ENCODE measurements at places on chromosomes 2 and 18. TPM values are rescaled to one million over a fixed set of nuclear protein-coding genes. Genes with fewer than 3 reads are reported as not detected.

DNA sequence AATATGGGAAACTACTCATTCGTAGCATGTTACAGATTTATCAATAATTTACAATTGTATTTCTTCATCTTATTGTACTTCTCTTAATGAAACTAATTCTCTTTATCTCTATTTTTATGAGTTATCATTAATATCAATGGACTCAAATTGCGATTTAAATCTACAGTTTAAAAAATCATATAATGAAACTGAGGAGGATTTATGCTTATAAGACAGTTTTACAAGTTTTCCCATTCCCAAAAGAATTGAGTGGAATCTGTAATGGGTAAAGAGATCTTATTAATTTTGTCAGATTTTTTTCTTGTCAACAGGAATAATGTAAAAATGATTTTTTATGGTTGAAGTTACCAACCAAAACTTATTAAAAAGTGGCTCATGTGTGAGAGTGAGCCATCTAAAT, 468.0 kb downstream of the METTL4 start:
- DNase-seq, result no peak

The SLC19A3 gene
- polyA plus RNA-seq, result 0.35 TPM

DNA sequence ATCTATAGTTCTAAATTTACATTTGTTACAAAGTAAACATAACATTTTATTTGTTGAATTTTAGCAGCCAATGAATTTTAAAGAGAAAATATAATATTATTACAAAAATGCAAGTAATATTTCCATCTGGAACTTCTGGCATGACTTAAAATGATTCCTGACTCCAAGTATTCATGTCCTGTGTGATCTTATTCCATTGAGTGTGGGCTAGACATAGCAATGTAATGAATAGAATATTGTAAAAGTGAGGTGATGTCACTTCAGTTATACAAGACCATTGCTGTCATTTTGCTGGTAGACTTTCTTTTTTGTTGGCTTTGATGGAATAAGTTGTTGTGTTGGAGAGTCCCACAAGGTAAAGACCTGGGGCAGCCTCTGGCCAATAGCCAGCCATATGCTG, 912.2 kb upstream of the PIK3C3 start:
- no peak for DNase-seq

DNA sequence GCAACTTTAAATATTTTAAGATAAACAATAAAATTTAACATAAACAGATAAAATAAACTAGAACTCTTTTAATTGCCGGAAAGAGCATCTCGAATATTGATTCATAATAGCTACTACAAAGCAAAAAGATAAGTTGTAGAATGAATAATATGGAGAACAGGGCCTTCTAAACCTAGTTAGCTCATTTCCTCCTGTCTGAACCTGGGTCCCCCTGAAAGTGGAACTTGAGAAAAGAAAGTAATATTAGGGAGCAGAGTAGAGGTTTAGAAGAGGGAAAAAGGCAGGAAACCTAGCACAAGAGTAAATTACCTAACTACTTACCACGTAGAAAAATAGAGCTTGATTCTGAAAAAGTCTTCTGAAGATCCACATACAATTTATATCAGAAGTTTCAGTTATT, 80.7 kb upstream of the NETO1 start:
- no peak for DNase-seq

DNA sequence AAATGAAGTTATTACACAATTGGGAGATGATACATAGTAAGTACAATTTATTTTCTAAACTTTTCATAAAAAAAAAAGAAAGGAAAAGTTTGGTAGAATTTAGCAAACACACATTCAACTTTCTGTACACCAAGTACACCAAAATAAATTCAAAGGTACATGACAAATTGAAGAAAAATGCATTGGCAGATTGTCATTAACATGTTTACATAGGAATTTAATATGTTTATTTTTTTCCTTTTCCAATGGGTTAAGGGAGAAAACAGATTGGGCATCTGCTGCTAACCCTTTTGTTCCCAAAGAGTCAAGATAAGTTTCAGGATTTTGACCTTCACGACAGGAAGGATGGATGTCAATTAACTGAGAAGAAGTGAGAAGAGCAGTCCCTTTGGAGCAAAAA, 620.4 kb downstream of the XIRP2 start:
- DNase-seq, result no peak

GRCh38 chr2:229713371-229714079, 830 bp downstream of the DNER start:
- DNase-seq, result peak; percentile 41

DNA sequence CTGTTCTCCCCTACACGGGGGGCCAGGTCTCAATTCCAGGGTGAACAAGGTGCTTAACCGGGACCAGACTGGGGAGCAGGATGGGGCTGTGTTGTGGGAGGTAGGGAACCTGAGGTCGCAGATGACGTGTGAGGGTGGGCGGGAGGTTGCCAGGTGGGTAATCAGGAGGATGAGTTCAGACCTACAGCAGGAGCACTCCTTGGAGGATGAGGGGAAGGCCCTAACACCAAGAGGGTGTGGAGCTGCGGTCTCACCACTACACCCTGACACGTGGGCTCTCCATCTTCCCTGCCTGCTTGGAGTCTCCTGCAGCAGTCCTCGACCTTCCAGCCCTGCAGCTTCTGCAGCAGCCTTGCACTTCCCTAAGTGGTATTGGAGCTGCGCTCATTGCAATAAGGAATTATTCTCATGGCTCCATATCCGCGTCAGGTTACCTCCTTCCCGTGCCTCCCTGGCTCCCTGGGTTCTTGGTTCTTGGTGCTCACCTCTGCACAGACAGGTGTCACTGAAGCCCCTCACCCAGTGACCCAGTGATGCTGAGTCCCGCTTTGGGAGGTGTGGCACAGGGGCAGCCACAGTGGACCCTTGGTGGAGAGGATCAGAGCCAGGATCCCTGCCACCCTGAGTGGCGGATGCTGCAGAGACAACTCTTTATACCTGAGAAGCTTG, 15.5 kb downstream of the SH3BP4 start:
- DNase-seq, result no peak

The CFC1 gene
- polyA plus RNA-seq, result 52.6 TPM

GRCh38 chr2:222523783-222524544, 99.6 kb downstream of the SGPP2 start:
- DNase-seq, result no peak

DNA sequence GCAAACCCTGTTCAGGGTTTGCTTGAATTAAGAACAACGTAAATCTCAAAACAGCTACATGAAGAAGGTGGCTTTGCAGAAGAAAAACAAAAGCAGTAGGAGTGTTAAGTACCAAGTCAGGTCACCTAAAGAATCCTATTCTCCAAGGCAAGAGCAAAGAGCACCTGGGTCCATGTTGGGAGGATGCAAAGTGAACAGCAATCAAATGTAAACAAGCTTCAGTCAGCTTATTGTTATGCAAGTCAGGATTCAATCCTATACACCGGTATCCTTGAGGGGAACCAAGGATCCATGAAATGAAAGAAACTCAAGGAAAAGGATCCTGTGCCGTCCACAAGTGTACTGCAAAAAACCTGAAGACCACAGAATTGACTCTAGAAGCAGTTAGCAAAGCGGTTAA, 261.0 kb upstream of the DDX18 start:
- no peak for DNase-seq

- no peak for DNase-seq
Measured at GRCh38 chr2:204343685-204344084, 201.6 kb upstream of the PARD3B start.

GRCh38 chr18:58397385-58398132, 231.3 kb downstream of the ALPK2 start:
- DNase-seq, result no peak

DNA sequence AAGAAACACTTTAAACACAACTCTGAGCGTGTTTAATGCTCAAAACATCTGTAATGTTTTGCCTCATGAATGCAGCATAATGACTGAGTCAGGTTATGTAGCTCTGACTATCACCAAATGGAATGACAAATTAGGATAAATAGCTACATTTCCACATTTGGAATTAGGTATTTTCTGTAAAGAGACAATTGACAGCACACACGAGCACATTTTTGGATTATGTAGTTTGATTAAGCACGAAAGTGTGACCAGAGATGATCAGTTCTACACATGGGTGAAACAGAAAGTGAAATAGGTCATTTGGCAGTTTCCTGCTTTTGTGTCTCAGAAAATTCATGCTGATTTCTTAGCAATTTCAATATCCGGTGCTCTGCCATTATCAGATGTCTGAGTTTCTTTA, 29.0 kb downstream of the LPIN1 start:
- no peak for DNase-seq
